ENCODE measurements at places on chromosomes 16 and 17. TPM values are rescaled to one million over a fixed set of nuclear protein-coding genes. Genes with fewer than 3 reads are reported as not detected.

DNA sequence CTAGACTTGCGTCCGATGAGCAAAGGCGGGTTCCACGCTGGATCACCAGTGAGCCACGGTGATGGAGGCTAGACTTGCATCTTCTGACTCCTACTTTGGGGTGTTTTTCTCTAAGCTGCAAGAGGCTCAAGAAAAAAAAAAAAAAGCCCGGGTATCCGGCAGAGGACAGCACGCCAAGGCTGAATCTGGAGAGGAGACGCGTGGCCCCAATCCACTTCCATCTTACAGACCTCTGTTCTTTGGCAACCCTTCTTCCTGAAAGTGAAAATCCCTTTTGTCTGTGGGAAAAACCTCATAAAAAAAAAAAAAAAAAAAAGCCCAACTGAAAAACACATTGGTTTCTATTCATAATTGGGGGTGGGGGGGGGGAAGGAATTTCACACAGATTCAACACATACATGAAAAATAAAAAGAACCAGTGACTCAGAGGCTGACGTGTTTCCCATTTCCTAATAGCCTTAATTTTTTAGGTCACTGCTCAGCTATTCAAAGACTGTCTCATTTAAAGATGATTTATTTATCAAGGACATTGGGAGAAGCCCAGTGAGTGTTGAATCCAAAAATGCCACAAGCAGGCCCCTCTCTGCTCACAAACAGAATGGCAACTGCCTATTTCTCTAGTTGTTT is 258.3 kb downstream of the FOXL1 start:
- no peak for DNase-seq

DNA sequence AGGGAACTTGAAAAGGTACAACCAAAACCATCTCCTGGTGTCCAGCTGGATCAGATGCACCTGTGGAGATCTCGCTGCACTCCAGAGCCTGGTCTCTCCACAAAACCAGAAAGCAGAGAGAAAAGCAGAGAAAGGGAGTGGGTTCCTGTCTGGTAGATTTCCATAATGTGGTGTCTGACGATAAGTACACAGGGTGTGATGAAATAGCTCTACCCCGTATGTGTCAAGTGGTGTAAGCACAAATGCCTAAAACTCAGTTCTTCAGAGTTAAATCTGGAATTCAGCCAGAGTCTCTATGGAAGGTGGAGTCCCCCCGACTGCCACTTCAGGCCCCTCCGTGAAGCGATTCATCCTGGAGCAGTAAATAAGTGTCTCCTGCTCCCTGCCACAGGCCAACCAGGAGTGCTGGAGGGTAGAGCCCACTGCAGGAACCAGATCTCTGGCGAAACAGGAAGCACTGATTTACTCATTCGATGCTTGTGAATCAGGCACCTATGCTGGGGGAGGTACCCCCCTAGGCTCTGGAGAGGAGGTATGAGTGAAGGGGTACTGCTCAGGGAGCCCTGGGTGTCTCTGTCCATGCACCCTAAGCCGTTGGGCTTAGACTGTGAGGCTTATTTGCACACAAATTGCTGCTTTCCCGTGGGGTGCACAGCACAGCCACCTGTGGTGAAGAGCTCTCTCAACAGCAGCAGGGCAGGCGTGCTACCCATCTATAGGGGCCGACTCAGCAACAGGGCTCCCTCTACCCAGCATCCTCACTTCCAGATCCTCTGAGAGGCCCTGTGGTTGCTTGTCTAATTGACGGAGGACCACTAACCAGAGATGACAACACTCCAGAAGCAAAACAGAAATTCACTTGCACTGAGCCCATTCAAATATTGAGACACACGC is 97.1 kb upstream of the MYOCD start:
- DNase-seq = no peak

DNA sequence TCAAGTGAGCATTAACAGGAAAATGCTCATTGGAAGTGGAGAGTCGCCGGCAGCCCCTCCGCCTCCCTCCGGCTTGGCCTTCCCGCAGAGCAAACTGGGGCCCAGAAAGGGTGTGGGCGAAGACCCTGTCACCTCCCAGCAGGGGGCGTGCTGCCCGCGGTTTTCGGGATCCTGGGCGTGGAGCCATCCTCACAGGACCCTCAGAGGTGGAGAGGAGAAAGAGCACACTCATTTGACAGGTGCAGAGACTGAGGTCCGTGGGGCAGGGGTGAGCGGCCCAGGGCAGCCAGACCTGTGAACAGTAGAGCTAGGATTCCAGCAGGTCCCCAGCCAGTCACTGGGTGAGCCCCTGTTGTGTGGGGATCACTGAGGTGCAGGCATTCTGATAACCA is 1002.9 kb downstream of the KCNJ18 start:
- no peak for DNase-seq

- DNase-seq = no peak
These were observed 15.0 kb downstream of the HASPIN start for GRCh38 chr17:3738562-3739295.

DNA sequence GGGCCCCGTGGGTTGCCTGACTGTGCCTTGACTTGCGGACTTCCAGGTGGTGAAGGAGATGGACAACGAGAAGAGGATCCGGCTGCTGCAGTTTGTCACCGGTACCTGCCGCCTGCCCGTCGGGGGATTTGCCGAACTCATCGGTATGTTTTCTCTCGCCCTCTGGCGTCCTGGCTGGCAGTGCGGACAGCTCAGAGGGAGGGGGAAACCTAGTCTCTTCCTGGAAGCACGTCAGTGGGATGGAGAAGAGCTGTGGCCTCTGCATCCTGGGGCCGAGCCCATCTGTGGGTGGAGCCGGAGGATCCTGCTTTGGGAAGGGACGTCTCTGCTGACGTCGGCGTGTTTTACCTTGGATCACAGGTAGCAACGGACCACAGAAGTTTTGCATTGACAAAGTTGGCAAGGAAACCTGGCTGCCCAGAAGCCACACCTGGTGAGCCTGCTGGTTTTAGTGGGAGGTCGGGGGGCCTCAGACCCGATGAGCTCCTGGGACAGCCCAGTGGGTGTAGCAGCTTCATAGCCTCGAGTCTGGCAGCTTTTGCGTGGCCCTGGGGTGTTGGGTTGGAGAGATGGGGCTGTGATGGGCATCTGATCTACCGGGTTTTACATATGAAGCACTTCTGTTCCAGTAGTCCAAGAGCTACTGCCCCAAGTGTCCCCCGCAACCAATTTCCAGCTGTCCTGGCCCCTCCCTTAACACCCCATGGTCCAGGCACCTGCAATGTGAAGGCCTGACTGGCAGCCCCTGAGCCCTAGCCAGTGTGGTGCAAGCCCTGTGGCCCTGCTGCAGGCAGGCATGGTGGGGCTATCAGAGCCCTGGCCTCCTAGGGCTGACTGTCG is 11.9 kb upstream of the CLEC18A start:
- no peak for DNase-seq

The DNASE1L2 gene
- 0.49 TPM for total RNA-seq

The PTGES3L gene
- total RNA-seq = 51.0 TPM
